ENCODE measurements at places on chromosomes 1 and 21.

- DNase-seq = no peak
Measured at GRCh38 chr1:236545621-236546169, 21.9 kb downstream of the LGALS8 start.

DNA sequence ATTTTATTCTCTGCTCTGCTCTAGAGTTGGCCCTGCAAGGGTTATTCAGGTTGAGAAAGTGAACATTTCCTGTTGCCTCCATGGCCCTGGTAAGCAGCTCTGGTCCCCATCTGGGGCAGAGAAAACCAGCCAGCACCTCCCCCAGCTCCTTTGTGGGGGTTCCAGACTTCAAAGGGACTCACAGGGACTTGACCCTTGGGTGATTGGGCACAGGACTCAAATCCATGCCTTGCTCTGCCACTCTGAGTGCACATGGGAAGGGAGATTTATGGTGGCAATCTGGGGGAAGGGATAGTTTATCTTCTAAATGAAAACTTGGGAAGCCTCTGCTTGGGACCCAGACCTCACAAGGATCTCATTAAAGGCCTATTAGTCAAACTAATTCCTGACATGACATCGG is 212.8 kb downstream of the FOXD2 start:
- DNase-seq = no peak

- no peak for DNase-seq
Measured at GRCh38 chr1:235266325-235266724, 61.7 kb downstream of the ARID4B start.

GRCh38 chr1:10866321-10867093 is 70.1 kb upstream of the CASZ1 start:
- DNase-seq = no peak

GRCh38 chr1:241702442-241703373 is 50.6 kb downstream of the WDR64 start:
- DNase-seq = peak; percentile 34

- no peak for DNase-seq
Measured at GRCh38 chr1:156860113-156860627, 495 bp upstream of the NTRK1 start.

GRCh38 chr21:41396558-41397075 is 29.4 kb upstream of the MX1 start:
- DNase-seq = no peak

DNA sequence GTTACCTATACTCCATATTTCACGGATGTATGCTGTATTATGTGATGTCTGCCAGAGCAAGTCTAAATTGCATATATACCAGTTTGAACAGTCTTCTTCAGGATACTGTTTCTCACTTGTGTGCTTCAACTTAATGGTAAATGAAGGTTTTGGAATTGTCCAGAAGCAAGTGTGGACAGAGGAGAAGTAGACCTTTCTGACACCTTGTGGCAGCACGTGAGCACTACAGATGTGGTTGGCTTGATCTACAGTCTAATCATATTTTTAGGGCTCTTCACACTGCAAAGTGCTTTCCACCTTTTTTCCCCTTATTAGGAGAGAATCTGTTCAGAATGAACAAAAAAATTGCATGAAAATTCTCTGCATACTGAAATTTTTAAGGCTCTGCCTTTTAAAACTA is 10.9 kb downstream of the MORC3 start:
- DNase-seq = no peak

DNA sequence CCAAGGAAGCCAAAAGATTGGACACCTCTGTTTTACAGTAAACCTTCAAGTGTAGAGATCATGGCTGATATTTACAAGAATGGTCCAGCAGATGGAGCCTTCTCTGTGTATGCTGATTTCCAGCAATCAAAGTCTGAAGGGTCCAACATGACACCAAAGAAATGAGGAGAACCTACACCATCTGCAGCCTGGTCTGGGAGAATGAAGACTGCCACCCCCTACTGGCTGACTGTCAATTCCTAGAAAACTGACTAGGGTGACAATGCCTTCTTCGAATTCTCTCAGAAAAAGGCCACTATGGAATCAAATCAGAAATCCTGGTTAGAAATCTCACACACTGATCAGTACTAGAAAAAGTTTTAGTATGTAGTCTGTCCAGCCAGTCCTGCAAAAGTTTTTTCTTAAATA is 83.3 kb downstream of the CDC42BPA start:
- no peak for DNase-seq

DNA sequence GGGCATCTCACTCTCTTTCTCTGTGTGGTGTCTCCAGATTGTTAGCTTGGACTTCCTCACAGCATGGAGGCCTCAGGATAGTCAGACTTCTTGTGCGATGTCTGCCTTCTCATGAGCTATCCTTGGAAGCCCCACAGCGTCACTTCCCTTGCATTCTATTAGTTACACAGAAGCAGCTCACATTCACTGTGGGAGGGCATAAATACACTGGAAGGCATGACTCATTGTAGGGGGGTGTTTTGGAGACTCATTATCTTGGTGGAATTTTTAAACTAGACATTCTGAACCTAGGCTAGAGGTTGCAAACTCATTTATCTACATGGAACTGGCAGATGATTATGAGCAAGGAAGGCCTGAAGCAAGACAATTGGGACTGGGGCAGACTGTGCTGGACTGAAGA is 21.4 kb upstream of the FASLG start:
- DNase-seq = no peak

- peak; percentile 11 for DNase-seq
Measured at GRCh38 chr21:41196993-41197392, 29.0 kb downstream of the BACE2 start.

- DNase-seq = peak; percentile 47
Measured at GRCh38 chr1:62230718-62231117, 36.1 kb downstream of the L1TD1 start.

- no peak for DNase-seq
Measured at GRCh38 chr21:24658926-24659325, 948.4 kb downstream of the MRPL39 start.

- DNase-seq = peak; percentile 23
Measured at GRCh38 chr1:111739925-111740765, 950 bp upstream of the INKA2 start.

DNA sequence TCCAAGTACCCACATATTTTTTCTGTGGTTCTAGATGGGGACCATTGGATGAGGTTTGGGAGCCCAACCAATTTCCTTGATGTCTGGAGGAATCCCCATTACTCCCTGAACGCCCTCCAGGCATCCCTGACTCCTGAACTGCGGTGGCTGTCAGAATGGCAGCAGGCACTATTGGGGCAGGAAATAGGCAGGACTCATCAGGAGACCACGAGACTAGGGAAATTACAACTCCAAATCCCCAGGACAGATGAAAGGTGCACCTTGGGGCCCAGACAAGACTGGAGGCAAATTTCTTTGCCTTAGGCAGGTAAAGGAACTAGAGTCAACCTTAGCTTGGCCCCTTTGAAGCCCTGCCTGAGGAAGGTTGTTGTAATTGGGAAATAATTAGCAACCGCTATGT is 1.1 kb downstream of the CGN start:
- DNase-seq = no peak

DNA sequence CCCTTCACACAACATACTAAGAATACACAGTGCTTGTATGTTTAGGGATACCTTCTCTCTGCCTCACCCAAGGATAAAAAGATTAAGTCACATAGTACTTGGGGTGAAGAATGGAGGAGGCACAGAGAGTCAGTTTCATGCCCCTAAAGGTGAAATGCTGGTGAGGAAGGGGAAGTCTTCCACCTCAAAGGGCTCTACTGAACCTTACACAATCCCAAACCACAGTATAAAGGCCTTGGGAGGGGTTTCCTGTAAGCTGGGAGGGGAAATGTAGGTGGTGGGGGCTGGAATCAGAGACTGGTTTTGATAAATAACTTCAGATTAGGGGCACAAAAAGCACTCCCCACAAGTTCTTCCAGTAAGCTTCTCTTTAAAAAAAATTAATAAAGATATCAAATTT is 3.5 kb downstream of the MINDY1 start:
- DNase-seq = no peak

DNA sequence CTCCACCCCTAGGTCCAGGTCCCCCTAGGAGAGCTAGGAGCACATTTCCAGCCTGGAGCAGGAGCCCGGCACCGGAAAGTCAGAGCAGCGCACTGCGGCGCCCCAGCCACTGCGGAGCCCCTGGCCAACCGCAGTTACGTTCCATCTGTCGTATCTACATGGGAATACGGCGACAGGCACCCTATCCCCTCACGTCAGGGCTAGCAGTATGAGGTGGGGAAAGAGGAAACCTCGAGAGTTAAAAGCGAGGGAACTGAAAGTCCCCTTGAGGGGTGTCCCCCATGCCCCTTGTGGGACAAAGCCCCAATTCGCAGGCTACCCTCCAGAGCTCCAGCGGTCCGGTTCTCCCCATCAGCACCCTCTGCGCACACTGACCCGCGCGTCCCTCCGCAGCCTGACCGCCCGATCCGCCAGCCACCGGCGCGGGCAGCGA is 995 bp downstream of the COLGALT2 start:
- no peak for DNase-seq

DNA sequence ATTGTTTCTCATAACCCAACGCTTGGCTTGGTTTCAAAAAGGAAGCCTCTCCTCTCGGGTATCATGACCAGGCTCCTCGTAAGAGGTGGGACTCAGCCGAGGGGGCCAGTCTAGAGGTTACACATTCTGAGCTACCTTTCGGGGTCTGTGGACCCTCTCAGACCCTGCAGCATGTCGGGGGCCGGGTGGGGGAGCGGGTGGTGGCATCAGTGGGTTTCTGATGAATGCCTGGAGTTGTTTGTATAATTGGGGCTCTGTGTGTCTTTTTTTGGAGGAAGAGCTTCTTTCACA is 229.3 kb downstream of the CAMTA1 start:
- DNase-seq = no peak

DNA sequence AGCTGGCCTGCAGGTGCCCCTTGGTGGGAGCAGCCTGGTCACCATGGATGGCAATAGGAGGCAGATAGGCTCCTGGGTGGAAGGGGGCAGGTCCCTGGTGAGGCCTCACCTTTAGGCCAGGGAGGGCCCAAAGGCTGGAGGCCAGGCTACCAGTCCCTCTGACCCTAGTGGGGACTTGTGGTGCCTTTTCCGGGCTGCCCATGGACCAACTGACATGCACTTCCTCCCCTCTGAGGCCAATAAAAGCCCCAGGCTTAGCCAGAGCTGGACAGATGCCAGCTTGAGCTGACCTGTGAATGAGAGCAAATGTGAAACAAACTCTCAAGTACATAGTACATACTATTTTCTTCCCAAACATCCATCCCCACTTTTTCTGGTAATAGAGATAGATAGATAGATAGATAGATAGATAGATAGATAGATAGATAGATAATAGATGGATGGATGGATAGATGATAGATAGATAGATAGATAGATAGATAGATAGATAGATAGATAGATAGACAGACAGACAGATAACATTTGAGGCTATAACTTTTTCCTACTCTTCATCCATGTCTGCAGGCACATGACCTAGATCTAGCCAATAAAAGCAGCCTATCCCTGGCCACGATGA is 9.2 kb upstream of the CTTNBP2NL start:
- DNase-seq = no peak

GRCh38 chr1:58738876-58739275 is 39.0 kb upstream of the MYSM1 start:
- no peak for DNase-seq

GRCh38 chr1:81729818-81730217 is 70.9 kb upstream of the ADGRL2 start:
- no peak for DNase-seq
